ENCODE measurements at places on chromosomes 11 and 22.

DNA sequence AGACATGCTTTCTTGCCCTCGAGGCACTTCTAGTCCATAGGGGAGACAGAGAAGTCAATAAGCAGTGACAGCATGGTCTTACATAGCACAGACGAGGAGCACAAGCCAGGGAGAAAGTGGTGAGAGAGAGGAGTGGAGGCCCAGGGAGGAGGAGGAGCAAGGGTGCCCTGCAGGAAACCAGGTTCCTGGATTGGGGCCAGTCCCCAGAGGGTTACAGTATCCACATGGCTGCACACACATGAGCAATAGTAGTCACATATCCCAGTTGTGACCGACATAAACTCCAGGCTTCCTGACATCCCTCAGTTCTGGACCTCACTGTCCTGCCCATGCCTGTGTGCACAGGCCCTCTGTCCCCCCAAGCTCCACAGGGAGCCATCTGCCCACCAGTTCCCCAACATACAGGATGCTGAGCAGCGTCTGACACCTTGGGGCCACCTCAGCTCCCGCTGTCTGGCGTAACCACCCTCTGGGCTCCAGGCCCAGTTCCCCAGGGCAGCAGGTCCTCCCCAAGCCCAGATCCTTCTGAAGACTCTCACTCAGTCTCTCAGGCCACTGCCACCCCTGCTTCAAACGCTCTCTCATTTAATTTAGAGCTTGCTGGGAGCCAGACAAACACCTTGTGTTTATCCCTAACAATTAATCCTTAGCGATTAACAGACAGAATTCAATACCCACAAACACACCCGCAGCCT lies 53.7 kb downstream of the DSCAML1 start:
- peak; percentile 39 for DNase-seq

- DNase-seq, result no peak
Measured at GRCh38 chr11:90795746-90796145, 572.9 kb upstream of the CHORDC1 start.

DNA sequence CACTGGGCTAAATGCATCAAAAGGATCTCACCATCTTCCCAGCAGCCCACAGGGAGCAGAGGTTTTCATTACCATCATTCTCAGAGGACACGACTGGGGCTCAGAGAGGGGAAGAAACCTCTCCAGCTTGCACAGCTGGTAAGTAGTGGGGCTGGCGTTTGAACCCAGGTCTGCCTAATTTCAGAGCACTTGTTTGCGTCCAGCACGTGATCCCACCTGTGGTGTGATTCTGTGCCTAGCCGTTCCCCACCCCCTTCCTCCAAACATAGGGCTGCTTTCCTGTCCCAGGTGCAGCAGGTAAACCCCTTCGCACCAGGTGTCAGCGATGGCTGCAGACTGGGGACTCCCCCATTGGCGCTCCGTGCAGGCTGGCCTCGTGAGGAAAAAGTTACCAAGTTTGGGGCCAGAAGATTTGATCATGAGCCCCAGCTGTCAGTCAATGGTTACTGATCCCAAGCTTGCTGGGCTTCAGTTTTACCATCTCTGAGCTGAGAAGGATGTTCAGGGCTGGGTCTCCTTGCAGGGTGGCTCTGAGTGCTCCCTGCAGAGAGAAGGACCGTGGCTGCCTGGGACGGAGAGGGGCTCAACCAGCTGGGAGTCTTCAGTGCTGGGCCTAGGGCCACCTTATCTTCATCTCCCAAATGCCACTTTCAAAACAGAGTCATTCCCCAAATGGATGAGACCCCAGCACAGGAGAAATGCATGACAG lies 445.6 kb downstream of the TBC1D22A start:
- no peak for DNase-seq

- no peak for DNase-seq
Measured at GRCh38 chr11:116300232-116300631, 472.6 kb downstream of the BUD13 start.

GRCh38 chr22:19824926-19825339 lies 29.7 kb downstream of the GNB1L start:
- no peak for DNase-seq

DNA sequence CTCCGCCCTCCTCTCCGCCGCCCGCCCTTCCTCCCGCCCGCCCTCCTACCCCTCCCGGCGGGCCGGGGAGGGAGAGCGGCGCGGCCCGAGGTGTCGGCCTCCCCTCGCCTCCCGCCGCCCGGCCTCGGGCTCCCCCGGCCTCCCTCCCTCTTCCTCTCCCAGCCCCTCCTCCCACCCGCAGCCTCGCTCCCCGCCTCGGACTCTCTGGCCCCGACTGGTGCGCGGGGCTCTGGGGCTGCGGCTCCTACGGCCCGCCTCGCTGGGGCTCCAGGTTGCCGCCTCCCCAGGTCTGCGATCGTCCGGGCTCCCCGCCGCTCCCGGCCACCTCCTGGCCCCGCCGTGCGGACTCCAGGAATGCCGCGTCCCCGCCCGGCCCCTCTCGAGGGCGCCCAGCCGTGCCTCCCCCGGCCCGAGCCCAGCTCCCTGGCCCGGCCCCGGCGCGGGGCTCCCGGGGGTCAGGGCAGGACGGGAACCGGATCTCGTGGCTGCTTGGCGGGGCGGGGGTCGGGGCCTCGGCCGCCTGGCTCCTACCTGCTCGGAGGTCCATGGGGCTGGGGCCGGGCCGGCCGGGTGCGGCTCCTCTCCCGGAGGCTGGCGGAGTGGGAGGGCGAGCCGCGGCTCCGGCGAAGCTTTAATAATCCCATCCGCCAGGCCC lies at the start of gene CLCF1:
Gene CLCF1, minus strand, starts transcription at position 606 of the 655 bp plus-strand sequence. Its CDS starts 59 bp downstream, at position 547.
- DNase-seq, result peak; percentile 85

DNA sequence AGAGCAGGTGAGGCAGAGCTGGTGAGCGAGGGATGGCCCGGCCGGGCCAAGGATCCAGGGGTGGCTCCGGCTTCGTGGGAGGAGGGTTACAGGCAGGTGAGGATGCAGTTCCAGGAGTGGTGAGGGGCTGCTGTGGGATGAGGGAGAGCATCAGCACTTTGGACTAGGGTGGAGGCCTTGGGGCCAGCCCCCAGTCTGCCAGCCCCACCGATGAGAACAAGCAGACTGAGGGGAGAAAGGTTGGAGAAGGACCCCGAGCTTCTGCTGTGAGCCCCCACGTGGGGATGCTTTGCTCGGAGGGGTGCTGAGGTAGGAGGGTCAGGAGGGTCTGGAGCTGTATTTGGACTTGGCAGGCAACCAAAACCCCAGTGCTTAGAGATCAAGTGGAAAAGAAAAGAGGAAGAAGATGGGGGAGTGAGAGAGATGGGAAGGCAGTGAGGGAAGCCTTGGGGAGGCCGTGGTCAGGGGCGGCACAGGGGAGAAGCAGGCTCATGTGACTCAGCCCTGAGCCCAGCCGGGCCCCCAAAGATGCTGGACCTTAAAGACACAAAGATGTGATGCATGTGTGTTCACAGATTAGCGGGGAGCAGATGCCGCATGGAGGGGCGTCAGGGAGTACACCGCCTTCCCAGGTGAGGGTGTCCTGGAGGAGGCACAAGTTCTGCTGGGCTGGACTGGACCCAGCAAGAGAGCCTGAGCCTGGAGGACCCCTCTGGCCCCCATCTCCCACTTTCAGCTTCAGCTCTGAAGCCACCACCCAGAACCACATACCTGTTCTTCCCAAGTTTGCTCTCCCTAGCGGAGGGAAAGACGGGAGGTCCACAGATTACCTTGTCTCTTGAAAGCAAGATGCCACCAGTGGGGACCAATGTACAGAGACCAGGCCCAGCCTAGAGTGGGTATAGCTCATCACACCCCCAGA lies 91.3 kb downstream of the CDKN1C start:
- DNase-seq, result no peak

DNA sequence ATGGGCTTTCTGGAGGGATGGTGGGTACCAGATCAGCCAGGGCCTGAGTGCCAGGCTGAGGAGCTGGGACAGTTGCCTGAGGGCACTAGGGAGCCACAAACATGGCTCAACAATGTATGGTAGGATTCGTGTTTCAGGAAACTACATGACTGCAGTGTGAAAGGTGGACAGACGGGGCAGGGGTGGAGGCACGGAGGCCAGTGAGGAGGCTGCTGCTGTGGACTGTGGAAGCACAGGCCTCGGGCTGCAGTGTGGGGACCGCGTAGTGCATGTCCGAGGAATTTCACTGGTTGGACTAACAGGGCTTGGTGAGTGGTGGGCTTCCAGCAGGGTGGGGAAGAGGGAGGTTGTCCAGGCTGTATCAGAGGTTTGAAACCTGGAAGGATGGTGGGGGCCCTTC lies 7.8 kb downstream of the P2RY2 start:
- DNase-seq, result no peak

- no peak for DNase-seq
Measured at GRCh38 chr22:30435674-30436126, 10.1 kb downstream of the MTFP1 start.

DNA sequence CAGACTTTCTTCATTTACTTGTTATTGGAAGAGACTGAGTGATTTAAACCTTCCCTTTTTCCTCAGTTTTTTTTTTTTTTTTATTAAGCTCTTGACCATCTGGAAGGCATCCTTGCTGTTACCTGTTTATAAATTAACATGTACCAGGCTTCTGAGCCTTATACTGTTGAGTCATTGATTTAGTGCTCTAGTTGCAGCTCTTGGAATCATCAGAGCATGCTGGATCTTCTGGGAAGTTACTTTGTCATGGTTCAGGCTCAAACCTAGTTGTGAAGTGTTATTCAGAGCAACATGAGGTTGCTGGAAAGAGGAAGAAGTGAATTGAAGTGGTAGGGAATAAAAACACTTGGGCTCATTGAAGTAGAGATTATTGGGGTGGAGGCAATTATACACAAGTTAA lies 6.3 kb downstream of the ZDHHC5 start:
- no peak for DNase-seq

DNA sequence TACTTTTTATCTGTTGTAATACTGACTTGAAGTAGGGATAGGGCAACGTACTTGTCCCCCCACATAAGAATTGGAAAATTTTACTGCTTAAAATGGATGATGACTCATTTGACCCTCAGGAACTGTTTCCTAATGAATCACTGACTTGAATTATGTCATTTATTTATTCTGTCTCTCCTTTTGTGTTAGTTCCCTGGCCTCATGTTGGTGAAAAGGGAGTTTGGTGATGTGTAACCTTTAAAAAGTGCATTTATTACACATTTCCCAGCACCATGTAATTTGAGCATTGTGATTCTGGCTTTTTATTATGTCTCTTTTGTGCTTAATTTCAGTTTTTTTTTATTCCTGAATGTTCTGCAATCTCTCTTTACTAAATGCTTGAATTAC lies 20.3 kb upstream of the PGM2L1 start:
- DNase-seq, result no peak

- DNase-seq, result no peak
Measured at GRCh38 chr11:46239801-46240061, 37.7 kb upstream of the CREB3L1 start.

DNA sequence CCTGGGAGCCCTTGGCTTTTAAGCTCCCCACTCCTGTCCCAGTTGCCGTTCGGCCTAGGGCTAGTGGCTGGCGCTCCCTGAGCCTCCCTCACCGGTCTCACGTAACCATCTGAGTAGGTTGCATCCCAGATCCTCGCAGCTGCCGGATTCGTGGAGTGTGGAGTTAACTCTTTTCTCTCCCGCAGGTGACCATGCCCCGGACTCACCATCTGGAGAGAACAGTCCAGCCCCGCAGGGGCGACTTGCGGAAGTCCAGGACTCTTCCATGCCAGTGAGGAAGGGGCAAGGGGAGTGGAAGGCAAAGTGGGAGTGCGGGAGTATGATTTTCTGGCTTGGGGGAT lies 902 bp downstream of the MUS81 start:
- no peak for DNase-seq

DNA sequence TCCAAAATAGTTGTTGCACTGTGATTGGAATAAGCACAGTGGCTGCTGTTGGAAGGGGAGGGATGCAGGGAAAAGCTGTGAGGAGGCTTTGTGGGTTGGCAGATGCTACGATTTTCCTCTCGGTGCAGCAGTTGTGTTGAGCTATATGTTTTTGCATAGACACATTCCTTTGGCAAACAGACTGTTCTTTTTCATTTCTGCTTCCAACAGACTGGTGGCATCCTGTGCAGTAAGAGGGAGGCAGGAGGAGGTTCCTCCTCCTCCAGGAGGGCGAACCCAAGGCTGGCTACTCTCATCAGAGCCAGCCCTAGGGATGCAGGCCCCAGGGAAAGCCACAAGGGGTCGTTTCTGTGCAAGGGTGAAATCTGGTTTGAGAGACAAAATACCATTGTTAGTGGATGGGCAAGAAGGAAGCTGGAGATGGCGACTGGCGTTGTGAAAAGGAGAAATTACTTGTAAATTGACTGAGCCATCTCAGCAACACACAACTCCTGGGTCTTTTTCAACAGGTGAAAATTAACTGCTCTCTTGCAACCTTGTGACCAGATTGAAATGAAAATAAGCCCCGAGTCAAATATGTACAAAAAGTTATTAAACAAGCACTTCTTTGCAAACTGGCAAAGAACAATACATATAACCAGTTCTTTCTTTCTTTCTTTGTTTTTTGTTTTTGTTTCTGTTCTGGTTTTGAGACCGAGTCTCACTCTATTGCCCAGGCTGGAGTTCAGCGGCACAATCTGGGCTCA lies 26.5 kb upstream of the UBASH3B start:
- DNase-seq, result peak; percentile 86

DNA sequence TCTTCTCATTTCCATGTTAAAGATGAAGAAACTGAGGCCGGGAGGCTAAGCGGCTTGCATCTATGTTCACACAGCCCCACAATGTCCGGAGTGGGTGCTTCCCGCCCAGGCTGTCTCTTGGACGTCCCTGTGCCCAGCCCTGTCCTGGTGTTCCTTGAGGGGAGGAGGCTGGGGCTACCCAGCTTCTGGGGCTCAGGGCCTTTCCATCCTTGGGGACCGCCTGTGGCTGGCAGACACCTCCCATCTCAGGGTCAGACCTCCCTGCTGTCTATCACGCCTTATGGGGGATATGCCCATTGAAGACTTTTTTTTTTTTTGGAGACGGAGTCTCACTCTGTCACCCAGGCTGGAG lies 95.5 kb downstream of the WNT7B start:
- DNase-seq, result no peak

GRCh38 chr11:120385655-120386054 lies 49.4 kb downstream of the ARHGEF12 start:
- no peak for DNase-seq

DNA sequence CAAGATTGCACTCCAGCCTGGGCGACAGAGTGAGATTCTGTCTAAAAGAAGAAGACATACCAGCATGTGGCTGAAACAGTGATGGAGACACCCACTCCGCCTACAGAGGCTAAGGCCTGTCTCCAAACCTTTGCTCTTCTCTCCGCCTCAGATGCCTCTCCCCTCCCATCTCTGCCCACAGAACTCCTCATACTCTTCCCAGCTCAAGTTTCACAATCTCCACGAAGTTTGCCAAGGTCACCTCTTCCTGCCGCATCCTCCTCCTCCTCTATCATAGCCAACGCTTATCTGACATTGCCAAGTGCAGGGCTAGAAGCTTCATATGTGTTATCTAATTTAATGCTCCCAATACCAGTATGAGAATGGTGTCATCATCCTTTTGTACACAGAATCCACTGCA lies 25.9 kb upstream of the FBLN1 start:
- DNase-seq, result no peak

DNA sequence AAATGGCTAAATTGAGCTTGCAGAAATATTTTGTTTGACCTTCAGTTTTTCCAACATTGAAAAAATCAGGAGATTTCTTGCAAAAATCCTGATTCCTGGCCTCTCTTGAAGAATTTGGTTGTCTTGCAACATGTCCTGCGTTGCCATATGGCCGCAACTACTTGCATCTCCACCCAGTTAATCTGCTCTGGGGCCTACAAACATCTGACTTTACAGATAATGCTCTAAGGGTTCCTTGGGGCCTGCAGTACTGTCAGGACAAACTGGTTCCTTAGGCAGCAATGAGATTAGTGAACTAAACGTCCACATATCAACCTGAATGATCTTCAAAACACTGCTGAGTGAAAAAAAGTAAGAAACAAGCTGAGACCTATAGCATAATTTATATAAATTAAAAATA lies 36.6 kb upstream of the FEZ1 start:
- DNase-seq, result no peak
